Activated CD8-positive, alpha-beta memory T cell treated with anti-CD3 and anti-CD28 coated beads for 48 hours (primary cell): ENCODE measurements at places on chromosomes 3 and 15.

DNA sequence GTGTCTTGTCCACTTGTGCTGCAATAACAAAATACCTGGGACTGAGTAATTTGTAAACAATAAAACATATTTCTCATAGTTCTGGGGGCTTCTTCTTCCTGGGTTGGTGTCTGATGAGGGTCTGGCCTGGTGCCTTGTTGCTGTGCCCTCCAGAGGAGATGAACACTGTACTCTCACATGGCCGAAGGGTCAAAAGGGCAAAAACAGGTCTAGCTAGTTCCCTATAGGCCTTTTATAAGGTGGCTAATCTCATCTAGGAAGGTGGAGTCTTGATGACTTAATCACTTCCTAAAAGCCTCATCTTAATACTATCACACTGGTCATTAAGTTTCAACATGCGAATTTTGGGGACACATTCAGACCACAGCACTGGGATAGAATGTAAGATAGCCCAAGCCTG lies 228.4 kb downstream of the TLE3 start:
- no peak for DNase-seq

DNA sequence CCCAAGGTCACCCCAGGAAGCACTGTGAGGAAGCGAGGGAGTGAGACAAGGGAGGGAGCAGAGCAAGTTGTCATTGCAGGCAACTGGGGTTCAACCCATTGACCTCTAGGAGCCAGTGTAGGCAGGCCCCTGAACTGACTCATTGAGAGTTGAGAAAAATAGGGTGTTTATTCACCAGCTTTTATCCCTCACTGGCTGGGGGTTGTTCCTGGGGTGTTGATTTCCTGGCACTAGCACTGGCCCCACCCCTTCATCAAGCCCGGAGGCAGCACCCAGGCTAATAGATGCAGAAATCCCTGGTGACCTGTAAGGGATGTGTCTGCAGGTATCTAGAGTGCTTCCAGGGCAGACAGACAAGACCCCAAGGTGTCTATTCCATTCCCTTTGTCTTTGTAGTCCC lies 183.9 kb downstream of the ARRDC4 start:
- no peak for DNase-seq

DNA sequence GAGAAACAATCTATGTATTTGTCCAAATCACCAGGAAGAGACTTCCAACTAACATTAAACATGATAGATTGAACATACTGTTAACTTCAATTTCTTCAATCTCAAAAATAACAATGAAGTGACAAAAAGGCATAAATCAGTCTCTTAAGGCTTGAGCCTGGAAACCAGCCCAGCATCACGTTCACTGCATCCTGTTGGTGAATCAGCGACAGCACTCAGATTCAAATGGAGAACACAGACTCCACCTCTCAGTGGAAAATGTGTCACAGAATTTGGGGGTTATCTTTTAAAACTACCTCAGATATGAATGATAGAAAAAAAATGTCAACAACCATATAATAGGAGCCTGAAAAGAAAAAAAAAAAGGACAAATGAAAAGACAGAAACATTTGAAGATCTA lies 212.0 kb downstream of the MINAR1 start:
- DNase-seq, result no peak

DNA sequence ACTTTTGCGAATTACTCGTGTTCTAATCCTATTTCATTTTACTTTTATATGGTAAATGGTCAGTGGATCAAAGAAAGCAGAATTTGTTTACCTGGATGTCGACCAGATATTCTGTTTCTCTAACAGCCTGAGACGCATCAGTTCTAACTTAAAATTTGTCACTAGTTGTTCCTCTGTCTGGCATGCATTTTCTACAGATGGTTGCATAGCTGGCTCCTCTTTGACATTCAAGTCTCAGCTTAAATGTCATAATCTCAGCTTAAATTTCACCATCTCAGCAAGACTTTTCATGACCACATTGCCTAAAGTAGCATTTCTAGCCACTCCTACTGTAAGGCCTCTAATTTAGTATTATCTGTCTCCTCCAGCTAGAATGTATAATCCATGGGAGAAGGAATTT lies 609.3 kb downstream of the AGBL1 start:
- DNase-seq, result no peak

DNA sequence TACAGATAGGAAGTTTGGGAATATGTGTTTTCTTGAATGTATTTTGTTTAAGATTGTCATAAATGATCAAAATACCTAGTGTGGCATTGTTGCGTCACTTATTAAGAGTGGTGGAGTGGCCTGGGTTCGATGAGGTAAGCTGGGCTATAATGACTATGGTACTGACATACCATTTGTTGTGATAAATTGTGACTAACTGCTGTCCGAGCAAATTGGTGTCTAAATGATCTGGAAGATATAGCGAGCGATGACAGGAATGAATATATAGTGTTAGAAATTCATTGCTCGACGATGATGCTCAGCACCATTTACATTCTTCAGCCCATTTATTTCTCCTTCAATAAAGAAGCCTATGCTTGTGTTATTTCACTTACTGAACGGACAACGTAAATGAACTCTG lies 123.3 kb downstream of the MCTP2 start:
- no peak for DNase-seq

GRCh38 chr15:65323071-65323511 lies 18.6 kb downstream of the RNU5B-1 start:
- no peak for DNase-seq
